ENCODE measurements at places on chromosomes 2 and 18.
A peak's percentile ranks its signal among the peaks of the same experiment; 100 is the strongest.

DNA sequence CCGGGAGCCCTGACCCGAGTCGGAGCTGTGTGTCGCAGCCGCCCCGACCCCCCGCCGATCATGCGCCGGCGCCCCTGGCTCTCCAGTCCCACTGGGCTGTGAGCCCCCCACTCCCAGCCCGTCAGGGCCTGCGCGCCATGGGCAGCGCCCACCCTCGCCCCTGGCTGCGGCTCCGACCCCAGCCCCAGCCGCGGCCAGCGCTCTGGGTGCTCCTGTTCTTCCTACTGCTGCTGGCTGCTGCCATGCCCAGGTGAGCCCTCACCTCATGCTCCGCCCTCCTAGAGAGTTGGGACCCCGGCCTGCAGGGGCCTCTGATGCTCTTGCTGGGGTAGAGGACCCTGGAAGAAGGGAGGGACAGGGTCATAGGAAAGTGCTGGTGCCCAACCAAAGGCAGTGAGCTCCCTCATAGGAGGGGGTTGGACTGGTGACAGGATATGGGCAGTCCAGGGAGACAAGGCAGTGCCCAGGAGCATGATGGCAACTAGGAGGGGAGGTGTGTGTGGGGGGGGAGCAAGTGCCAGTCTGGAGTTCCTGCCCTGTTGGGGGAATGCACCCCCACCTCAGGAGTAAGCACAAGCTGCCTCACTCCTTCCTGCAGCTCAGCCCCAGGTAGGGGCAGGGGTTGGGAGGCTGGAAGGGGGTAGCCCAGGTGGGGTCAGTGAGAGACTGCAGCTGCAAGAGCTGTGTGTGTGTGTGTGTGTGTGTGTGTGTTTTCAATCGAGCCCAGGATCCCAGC, 375 bp downstream of the WNT10A start:
- no peak for DNase-seq

DNA sequence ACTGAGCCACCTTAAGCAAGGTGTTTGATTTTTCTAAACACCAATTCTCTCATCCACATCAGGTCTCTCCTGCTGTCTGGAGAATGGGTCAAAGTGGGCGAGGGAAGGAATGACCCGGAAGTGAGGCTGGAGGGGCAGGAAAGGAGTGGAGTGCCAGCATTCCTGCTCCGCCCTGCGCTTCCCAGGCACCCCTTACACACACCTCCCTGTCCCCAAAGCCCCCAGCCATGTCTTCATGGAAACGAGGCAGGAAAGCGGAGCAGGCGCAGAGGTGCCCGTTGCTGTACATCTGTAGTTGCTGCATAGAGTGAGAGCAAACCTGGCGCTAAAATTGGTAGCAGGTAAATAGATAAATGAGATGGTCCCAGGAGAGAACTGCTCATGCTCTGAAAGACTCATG, 27.2 kb upstream of the NT5DC4 start:
- DNase-seq, result no peak

- no peak for DNase-seq
Observed at GRCh38 chr2:173572848-173573247, 218.2 kb downstream of the CDCA7 start.

GRCh38 chr2:56540916-56541315, 357.1 kb downstream of the CCDC85A start:
- peak; percentile 15 for DNase-seq

GRCh38 chr18:37332628-37333420, 232.8 kb downstream of the CELF4 start:
- no peak for DNase-seq

GRCh38 chr2:230619491-230619890, 93.2 kb upstream of the CAB39 start:
- no peak for DNase-seq

- DNase-seq, result no peak
Observed at GRCh38 chr2:45013229-45014015, 4.2 kb upstream of the SIX2 start.

DNA sequence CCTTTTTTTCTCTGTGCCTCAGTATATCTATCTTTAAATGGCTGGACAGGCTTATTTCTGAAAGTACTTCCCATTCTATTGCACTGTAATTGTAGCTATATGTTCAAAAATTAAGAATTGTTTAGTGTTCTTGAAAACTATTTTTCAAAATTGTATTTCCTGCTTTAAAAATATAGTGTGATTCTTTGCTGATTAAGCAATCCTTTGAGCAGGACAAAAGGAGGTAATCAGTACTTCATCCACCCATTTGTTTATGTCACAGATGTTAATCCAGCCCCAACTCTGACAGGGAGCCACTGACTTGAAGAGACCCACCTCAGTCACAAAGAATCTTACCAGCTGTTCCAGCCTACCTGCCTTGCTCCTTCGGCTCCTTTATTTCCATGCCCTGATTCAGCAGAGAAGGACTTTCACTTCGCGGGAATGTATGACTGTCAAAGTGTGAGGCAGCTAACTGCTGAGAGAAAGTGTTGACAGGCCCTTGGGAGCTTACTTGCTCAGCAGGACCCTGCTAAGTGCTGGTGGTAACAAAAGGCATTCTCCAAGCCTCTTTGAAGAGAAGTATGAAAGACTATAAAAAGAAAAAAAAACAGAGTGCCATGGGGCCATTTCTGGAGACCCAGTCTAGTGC, 393.3 kb upstream of the CYRIA start:
- DNase-seq, result no peak

Measured in iris pigment epithelial cell (primary cell).